ENCODE measurements at places on chromosomes 7 and 10.

DNA sequence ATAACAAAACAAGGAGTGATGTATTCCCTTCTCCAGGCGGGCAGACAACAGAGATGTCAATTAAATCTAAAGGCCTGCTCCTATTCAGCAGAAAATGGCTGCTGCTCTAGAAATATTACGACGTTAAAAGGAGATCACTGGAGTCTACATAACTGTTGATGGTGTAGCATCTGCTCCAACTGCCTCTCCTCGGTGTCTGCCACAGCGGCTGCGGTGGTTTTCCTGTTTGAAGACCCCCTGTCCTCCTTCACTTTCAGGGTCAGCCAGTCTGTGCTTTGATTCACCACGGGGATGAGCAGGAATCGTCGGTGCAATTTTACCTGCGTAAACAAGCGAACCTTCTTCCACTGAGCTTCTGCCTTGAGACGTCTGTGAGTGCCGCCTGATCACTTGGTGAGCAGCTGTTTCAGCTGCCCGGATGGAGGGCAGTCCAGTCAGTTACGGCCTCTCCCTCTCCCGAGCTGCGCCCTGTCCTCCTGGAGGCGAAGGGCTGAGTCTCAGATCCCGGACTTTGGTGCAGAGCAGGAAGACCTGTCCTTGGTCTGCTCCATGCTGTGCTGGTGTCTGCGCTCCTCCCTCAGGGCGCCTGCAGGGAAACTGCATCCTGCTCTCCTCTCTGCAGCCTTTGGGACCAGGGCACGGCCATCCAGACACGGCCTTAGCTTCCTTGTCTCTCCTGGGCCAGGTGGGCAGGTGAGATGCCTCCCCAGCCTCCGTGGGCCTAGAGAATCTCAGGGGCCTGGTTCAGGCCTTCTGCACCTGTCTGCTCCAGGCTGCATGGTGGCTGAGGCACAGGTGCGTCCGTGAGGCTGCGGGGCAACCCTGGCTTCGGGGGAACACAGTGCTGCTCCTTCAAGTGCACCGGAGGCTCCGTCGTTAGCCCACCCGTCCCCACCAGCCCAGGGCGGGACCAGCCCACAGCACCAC is 326.6 kb downstream of the ADARB2 start:
- H3K4me1 ChIP-seq: no peaks in the 10 kb centered on the region
- H3K27me3 ChIP-seq: no peaks in the 10 kb centered on the region
- H3K27ac ChIP-seq: no peak overlapping the region
- DNase-seq: no peak

GRCh38 chr10:12978891-12979290 is 22.6 kb downstream of the CCDC3 start:
- no peaks in the 10 kb centered on the region for H3K4me1 ChIP-seq
- H3K27ac ChIP-seq: no peak overlapping the region
- H3K27me3 ChIP-seq: no peaks in the 10 kb centered on the region
- DNase-seq: no peak
- no peak overlapping the region for H3K4me3 ChIP-seq

DNA sequence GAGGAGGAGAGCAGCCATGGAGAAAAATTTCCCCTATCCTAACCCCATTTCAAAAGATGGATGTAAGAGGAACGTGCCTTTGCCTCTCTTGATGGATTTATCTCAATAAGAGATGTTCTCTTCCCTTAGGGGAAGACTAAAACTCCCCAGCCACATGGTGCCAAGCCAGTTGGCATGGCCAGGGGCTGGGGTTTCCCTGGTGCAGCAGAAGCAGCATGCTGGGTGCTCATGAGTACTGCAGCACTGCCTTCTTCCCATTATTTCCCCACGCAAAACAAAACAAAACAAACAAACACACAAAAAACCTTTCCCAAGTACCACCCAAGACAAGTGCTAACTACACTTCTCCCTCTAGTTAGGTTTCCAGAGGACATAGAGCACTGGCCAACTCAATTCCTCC is 97.2 kb downstream of the DOCK4 start:
- H3K27ac ChIP-seq: no peak overlapping the region
- no peaks in the 10 kb centered on the region for H3K36me3 ChIP-seq
- H3K27me3 ChIP-seq: no peaks in the 10 kb centered on the region
- H3K4me1 ChIP-seq: peaks cover 42% of the 10 kb centered on the region

- DNase-seq: no peak
- no peak overlapping the region for H3K4me3 ChIP-seq
- H3K4me1 ChIP-seq: no peaks in the 10 kb centered on the region
- no peaks in the 10 kb centered on the region for H3K36me3 ChIP-seq
These were observed 23.0 kb upstream of the ZMYND11 start for GRCh38 chr10:112246-112645.

DNA sequence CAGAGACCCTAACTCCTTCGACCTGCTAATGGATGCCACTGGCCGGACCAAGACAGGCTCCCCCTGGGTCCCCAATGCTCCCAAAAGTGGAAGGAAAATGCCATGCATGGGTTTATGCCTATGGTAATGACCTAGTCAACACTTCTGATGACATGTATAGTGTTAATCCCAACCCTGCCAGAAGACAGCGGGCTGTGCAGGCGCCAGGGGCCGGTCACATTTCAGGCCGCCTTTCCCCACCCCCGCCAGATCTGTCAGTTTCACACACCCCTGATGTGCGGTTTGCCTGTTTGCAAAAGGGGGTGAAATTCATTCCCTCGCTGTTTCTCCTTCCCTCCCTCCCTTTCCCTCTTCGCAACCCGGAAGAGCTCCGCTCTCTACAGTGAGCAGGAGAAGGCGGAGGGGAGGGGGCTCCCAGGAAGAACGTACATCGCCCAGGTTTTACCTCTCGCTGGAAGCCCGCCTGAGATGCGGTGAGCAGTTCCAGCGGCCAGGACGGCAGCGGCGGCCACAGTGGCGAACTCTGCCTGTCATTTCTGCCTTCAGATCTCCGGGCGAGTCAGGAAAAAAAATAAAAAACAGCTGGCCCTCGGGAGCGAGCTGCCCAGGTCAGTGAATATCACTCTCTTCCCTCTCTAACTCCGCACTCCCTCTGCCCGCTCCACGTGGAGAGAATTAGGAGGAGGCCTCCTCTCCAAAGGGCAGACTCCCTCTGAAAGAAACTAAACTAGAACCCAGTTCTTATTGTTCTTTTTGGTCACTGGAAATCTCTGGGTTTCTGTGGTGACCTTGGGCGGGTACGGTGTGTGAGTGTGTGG is 9.4 kb upstream of the GATA3 start:
- H3K4me3 ChIP-seq: peak overlapping the region; percentile 42
- peaks cover 99% of the 10 kb centered on the region for H3K27me3 ChIP-seq
- no peak overlapping the region for H3K27ac ChIP-seq
- H3K4me1 ChIP-seq: peaks cover 15% of the 10 kb centered on the region
- no peaks in the 10 kb centered on the region for H3K36me3 ChIP-seq

- DNase-seq: peak; percentile 51
- peak overlapping the region; percentile 58 for H3K27ac ChIP-seq
- H3K4me1 ChIP-seq: peaks cover 11% of the 10 kb centered on the region
- no peaks in the 10 kb centered on the region for H3K27me3 ChIP-seq
- no peaks in the 10 kb centered on the region for H3K36me3 ChIP-seq
- no peak overlapping the region for H3K4me3 ChIP-seq
These were observed 10.9 kb upstream of the MAP3K8 start for GRCh38 chr10:30422981-30423654.

DNA sequence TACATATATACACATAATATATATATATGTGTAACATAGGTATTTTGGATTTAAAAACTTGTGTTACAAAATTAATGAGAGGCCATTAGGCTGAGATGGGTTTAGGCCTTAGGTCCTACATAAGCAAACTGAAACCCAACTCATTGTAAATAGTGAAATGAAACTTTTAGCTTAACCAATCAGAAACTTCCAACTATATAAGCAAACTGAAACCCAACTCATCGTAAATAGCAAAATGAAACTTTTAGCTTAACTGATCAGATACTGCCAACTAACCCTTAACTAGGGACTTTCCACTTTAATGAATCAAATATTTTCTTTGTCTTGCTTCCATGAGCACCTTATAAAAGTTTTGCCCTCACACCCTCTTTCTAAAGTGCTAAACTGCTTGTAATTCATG is 17.3 kb upstream of the SAMD9L start:
- no peak for DNase-seq
- H3K4me3 ChIP-seq: no peak overlapping the region
- H3K27ac ChIP-seq: no peak overlapping the region
- H3K36me3 ChIP-seq: no peaks in the 10 kb centered on the region

GRCh38 chr7:133696056-133696455 is 431.1 kb upstream of the LRGUK start:
- no peak for DNase-seq
- H3K4me3 ChIP-seq: no peak overlapping the region
- no peak overlapping the region for H3K27ac ChIP-seq

- DNase-seq: no peak
- no peaks in the 10 kb centered on the region for H3K27me3 ChIP-seq
- peak overlapping the region; percentile 20 for H3K4me3 ChIP-seq
- peaks cover 32% of the 10 kb centered on the region for H3K4me1 ChIP-seq
- H3K36me3 ChIP-seq: no peaks in the 10 kb centered on the region
- peak overlapping the region; percentile 51 for H3K27ac ChIP-seq
These were observed 73.4 kb downstream of the CPED1 start for GRCh38 chr7:121061677-121062582.

- H3K27ac ChIP-seq: no peak overlapping the region
- H3K27me3 ChIP-seq: no peaks in the 10 kb centered on the region
- H3K4me3 ChIP-seq: no peak overlapping the region
These were observed 39.1 kb downstream of the MINDY3 start for GRCh38 chr10:15821046-15821683.

- no peak overlapping the region for H3K27ac ChIP-seq
- DNase-seq: peak; percentile 71
- no peaks in the 10 kb centered on the region for H3K4me1 ChIP-seq
These were observed 15.3 kb upstream of the TRA2A start for GRCh38 chr7:23546897-23547572.

- no peak overlapping the region for H3K4me3 ChIP-seq
- no peak overlapping the region for H3K27ac ChIP-seq
- H3K4me1 ChIP-seq: no peaks in the 10 kb centered on the region
- no peak for DNase-seq
- no peaks in the 10 kb centered on the region for H3K27me3 ChIP-seq
These were observed 102.2 kb downstream of the MYOF start for GRCh38 chr10:93379731-93380575.

GRCh38 chr10:49426490-49427360 is 30.8 kb upstream of the DRGX start:
- no peak for DNase-seq
- H3K36me3 ChIP-seq: no peaks in the 10 kb centered on the region
- H3K4me3 ChIP-seq: no peak overlapping the region

DNA sequence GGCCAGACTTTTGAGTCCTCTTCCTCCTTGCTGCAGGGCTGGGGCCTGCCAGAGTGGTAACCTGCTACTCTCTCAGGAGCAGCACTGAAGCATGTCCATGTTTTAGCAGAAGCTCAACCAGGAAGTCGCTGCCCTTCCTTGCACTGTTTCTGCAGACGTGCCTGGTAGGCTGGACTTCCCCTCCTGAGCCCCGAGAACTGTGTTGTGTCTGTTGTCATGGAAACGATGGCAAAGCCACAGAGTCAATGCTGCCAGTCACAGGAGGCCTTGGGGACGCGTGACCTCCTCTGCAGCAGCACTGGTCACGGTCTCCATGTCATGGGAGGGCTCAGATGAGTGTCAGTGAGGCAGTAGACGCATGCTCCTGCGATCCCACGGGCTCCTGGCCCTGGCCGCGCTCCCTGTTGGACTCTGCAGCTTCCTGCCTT is 145.5 kb downstream of the FANK1 start:
- H3K4me1 ChIP-seq: no peaks in the 10 kb centered on the region
- no peak overlapping the region for H3K4me3 ChIP-seq
- no peaks in the 10 kb centered on the region for H3K36me3 ChIP-seq
- no peaks in the 10 kb centered on the region for H3K27me3 ChIP-seq
- peak overlapping the region; percentile 36 for H3K27ac ChIP-seq

DNA sequence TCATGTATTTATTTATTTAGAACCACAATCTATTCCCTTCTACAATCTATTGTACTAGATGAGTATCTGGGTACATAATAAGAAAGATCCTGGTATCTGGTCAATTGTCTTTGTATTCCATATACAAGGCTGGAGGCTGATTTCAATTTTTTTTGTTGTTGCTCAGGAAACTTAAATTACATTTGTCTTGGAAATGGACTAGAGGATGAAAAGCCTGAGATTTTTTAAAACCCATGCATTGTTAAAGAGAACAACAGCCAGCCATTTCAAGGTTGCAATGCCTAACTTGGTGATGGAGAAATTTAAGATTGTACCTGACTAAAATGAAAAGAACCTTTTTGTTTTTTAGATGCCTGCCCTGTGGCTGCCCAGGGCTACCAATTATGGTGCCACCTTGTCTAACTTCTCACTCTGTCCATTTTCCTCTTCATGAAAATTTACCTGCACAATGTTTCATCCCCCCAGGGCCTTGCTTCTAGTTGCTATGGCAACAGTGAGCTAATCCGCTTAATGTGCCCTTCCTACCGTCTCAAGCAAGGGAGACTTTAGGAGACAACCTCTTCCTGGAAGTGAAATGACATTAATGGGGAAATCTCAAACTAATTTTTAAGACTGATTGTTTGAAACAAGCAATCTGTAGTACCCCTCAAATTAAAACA is 203.7 kb upstream of the PHYHIPL start:
- H3K36me3 ChIP-seq: no peaks in the 10 kb centered on the region
- no peak overlapping the region for H3K4me3 ChIP-seq
- H3K27ac ChIP-seq: no peak overlapping the region

DNA sequence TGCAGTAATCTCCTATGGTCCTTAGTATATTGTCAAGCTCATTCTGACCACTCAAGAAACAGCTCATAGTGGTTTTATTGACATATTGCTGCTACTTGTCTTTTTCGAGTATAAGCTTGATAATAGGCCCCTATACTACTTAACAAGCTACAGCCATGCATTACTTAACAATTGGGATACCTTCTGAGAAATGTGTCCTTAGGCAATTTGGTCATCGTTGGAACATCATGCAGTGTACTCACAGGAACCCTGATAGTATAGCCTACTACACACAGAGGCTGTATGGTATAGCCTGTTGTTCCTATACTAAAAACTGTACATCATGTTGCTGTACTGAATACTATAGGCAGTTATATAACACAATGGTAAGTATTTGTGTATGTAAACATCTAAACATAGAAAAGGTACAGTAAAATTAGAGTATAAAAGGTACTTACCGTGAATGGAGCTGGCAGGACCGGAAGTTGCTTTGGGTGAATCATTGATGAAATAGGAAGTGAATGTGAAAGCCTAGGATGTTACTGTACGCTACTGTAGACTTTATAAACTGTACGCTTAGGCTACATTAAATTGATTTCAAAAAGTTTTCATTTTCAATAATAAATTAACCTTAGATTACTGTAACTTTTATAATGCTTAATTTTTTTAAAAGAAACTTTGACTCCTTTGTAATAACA is 160.9 kb downstream of the LRRC4 start:
- peaks cover 4% of the 10 kb centered on the region for H3K36me3 ChIP-seq
- H3K4me3 ChIP-seq: no peak overlapping the region
- H3K4me1 ChIP-seq: no peaks in the 10 kb centered on the region
- no peaks in the 10 kb centered on the region for H3K27me3 ChIP-seq
